ENCODE measurements at places on chromosomes 13 and 19.

DNA sequence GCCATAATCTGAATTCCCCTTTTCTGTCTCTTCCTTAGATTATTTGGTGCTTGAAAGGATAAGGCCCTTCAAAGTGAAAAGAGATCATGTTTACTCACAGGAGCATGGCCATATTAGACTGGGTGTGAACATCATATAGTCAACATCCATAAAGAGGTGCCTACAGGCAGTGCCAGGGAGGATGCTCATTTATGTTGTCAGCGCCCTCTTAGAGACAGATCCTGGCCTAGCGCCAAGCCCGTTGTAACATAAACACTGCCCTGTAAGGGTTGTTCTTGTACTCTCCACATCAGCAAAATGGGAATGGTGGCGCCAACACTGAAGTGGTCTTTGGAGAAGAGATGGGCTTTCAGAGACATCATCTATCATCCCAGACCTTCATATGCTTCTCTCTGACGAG, 16.1 kb downstream of the PCDH8 start:
- DNase-seq: no peak

DNA sequence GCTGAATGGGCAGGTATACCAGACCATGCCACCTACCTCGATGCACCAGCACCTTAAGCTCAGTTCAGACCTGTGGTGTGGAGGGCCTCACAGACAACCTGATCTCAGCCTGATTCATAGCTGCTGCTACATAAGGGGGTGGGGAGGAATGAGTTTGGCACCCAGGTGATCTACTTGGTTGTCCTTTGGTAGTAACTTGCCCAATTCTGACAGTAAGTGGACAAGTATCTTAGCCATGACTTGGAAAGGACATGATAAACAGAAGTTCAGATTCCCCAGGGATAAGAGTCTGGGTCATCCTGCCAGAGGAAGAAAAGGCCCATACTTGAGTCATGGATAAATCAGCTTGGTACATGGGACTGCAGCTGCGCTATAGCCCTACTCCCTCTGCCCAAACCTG, 28.4 kb upstream of the SOHLH2 start:
- DNase-seq: no peak

DNA sequence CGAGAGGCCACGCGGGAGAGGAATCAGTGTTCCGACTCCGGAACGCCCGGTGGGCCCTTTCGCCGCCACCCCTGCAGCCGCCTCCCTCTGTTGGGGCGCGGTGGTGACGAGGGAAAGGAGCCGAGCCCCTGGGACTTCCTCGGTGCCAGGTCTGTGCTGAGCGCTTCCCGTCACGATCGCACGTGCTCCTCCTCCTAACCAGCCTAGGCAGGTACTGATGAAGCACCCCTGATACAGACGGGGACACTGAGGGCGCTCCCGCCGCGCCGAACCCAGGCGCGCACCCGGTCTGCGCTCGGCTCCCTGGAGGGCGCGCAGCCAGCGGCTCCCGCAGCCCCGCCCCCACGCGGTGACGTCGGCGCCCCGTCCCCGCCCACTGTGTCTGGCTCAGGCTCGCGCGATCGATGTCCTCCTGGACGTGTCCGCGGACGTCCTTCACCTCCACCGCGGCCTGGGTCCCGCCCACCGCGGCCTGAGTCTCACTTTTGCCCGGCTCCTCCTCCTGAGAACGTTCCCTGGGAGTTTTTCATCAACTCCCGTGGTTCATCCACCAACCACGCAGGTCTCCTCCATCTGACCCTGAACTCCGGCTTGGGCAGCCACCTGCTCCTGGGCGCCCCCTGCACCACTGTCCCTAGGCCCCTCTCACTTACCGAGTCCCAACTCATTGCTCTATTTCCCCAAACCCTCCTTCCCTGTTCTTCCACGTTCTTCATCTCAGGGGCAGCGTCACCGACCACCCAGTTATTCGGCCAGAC, 2.6 kb upstream of the KLK15 start:
- peak; percentile 40 for DNase-seq

DNA sequence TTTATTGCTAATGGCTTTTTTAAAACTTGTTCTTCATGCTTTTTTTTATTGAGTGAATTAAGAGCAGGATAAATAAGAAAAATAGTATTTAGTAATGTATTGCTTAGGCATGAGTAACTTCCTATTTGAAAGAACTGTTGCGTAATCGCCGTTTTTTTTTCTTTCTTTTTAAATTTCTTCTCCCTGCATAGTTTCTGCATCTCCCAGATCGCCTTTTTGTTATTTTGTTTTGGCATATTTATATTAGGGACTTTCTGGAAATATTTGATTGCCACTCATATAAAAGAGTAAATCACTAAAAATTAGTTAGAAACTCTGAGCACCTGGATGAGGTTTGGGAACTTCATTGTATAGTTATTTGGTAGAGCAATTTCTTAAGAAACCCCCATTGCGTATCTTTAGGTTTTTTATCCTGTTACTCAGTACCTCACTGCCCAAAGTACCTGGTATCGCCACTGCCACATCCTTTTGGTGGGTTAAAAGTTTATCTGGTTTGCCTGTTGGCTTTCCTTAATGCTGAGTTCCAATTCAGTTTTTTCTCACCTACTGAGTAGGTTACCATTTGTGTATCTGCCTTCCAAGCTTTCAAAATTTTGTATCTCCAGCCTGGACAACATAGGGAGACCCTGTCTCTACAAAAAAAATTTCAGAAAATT, 36.2 kb upstream of the LPAR6 start:
- DNase-seq: no peak

DNA sequence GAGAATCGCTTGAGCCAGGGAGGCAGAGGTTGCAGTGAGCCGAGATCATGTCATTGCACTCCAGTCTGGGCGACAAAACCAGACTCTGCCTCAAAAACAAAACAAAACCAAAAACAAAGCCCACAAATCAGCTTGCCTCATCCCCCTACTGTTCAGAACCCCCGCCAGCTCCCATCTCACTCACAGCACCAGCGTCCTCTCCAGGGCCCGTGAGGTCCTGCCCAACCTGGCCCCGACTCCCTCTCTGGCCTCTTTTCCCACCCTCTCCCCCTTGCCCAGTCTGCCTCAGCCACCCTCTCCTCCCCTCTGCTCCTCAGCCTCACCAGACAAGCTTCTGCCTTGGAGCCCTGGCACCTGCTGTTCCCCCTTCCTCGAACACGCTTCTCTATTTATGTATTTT, 3.8 kb downstream of the SLC8A2 start:
- DNase-seq: no peak

DNA sequence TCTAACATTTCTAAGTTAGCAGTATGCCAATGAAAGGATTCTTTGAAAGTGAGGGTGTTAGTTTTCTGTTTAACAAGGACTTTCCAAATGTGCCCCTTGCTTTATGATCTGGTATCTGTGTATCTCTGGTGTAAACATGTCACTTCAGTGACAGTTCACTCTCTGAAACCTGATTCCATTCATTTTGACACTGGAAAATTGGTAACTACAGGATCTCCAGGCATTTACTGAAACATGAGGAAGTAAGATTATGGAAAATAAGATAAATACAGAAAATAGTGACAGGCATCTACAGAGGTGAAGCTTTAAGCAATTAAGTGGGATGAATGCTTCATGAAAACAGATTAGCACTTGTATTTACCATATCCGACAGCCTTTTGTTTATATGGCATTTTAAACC, 101.6 kb upstream of the MYO16 start:
- DNase-seq: no peak

GRCh38 chr13:100694722-100695508, 20.3 kb upstream of the TMTC4 start:
- DNase-seq: no peak

GRCh38 chr13:35225582-35225981, 250.9 kb downstream of the MAB21L1 start:
- no peak for DNase-seq

GRCh38 chr19:19361075-19361594, 40.5 kb downstream of the MAU2 start:
- peak; percentile 49 for DNase-seq

- DNase-seq: no peak
Measured at GRCh38 chr13:74062933-74063332, 71.3 kb downstream of the KLF12 start.

GRCh38 chr13:92354583-92354982, 872.0 kb upstream of the GPC6 start:
- no peak for DNase-seq

GRCh38 chr19:34320277-34320676, 44.7 kb upstream of the GPI start:
- no peak for DNase-seq

DNA sequence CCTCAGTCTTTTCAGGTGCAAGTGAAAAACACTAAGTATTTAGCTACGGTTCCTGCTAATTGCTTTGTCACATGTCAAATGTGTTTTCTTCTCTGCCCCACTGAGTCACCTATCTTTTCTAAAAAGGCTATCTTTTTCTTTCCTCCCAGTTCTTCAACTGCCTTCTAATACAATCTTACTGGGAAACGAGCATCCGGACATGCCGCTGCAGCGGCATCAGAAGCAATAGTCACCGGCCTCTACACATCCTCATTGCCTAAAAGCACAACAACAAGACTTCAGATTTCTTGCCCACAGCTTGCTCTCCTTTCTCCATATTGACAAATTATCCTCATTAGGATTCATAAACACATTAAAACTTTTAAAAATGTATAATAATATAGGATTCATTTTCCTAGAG, 1.2 kb downstream of the PCDH9 start:
- no peak for DNase-seq

DNA sequence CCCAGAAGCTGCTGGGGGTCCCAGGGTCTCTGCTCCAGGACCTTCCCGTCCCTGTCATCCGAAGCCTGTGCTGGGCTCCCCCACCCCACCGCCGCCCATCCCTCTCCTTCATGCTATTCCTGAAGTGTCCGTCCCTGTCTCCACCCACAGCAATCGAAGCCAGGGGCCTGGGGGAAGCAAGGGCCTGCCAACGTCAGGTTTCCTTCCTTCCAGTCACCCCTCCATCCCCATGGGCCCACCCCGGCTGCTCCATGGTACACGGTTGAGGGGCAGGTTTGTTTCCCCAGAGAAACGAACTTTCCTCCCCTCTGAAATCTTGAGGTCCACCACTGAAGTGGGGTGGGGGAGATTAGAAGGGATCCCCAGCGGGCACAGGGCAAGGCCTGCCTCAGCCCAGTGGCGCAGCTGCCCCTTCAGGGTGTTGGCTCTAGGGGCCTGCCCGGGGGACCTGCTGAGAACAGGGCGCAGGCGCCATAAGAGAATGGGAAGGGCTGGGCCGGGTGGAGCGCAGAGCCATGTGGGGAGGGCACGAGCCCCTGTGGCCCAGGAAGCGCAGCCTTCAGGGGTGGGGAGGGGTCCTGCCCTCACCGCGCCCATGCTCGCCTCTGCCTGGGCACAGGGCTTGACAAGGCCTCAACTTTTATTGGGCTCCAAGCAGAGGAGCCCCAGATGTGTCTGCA, 16.1 kb downstream of the CEBPG start:
- DNase-seq: no peak

DNA sequence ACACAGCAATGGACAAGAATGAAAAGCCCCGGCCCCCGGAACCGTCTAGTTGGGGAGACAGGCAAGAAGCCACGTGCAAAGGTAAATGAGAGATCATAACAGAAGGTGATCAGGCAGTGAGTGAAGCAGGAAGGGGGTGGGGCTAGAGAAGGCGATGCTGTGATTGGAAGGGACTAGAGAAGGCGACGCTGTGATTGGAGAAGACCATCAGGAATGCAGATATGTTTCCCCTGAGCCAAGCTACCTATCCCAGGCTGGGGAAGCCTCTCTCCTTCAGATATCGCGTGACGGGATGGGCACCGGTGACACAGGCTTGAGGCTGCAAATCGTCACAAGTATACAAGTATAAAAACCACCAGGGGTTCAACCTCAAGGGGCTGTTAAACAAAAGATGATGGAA, 21.8 kb downstream of the DCAF15 start:
- DNase-seq: no peak

- no peak for DNase-seq
Measured at GRCh38 chr19:36093687-36094086, 17.3 kb upstream of the OVOL3 start.

- DNase-seq: no peak
Measured at GRCh38 chr19:870963-871401, 11.5 kb downstream of the CFD start.

GRCh38 chr19:22783651-22784410, at the start of gene ZNF99:
Gene ZNF99, minus strand, starts transcription at chr19:22784151. Its CDS starts 135 bp downstream, at chr19:22784016.
- DNase-seq: no peak

GRCh38 chr19:51576850-51577249, 5.8 kb downstream of the ZNF175 start:
- DNase-seq: no peak

- no peak for DNase-seq
Measured at GRCh38 chr19:3006075-3006767, 22.9 kb downstream of the TLE2 start.

GRCh38 chr19:808423-808775, 11.1 kb downstream of the PTBP1 start:
- no peak for DNase-seq

DNA sequence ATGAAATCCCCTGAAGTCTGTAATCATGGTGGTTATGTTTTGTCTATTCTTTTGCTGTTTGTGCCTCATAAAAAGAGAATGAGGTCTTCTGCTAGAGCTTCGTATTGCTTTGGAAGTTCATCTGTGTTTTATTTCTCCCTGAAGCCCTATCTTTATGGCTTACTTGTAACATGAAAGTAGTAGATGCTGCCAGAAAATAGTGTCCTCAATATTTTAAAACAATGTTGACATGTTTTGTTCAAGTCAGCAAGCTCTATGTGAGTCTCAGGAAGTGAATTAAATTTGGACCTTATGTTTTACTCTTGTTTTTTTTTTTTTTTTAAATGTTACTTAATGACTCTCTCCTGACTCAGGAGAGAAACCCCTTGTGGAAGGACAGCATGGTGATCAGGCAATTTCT, 130.5 kb downstream of the B3GLCT start:
- DNase-seq: no peak

DNA sequence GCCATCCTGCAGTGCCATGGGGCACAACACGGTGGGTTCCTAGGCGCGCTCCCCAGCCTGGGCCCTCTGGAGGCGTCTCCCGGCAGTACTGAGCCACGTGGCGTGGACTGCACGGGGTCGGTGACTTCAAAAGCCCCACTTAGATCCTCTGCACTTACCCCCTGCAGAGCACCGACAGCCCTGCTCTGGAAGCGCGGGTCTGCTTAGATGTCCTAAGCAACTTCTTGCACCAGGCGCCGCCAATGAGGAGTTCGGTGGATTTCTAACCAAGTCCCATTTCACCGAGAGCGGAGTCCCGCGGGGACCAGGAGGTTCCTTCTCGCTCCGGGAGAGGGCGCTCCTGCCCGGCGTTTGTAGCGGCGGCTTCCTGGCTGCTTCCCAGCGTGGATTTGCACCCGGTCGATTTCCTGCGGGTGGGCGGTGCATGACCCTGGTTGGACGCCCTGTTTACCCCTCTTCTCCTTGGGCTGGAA, 25.2 kb upstream of the ZNF845 start:
- no peak for DNase-seq

- DNase-seq: no peak
Measured at GRCh38 chr13:34256236-34256635, 438.3 kb downstream of the RFC3 start.

GRCh38 chr19:24140099-24140498, 53.1 kb downstream of the ZNF254 start:
- no peak for DNase-seq

- no peak for DNase-seq
Measured at GRCh38 chr19:5985098-5985783, 7.3 kb upstream of the RANBP3 start.

- no peak for DNase-seq
Measured at GRCh38 chr19:29978080-29978479, 36.0 kb downstream of the URI1 start.

All from T follicular helper cell (primary cell).